ENCODE measurements at places on chromosomes 6 and 20. TPM values are rescaled to one million over a fixed set of nuclear protein-coding genes. Genes with fewer than 3 reads are reported as not detected.

The SLC12A5 gene
- total RNA-seq, result 3.4 TPM

- no peak for DNase-seq
Measured at GRCh38 chr20:50472693-50473664, 37.2 kb upstream of the PTPN1 start.

GRCh38 chr6:49514571-49515484, 15.1 kb downstream of the GLYATL3 start:
- no peak for DNase-seq

DNA sequence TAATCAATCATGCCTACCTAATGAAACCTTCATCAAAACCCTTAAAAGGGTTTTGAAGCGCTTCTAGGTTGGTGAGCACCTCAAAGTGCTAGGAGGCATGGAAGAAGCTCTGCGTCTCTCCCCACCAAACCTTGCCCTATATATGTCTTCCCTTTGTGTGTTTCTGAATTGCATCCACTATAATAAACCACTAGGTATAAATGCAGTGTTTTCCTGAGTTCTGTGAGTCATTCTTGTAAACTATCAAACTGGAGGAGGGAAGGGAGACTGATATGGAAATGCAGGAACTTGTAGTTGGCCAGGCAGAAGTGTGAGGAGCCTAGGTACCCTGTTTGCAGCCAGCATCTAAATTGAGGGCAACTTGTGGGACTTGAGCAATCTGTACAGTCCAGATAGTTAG, 698.8 kb downstream of the DOK5 start:
- no peak for DNase-seq

- peak; percentile 18 for DNase-seq
Measured at GRCh38 chr6:5205035-5205507, 55.7 kb downstream of the LYRM4 start.

All from A172 (cell line).